Testis (tissue), 5 donors: ENCODE measurements at places on chromosomes 1 and 21.

- DNase-seq: no peak
Observed at GRCh38 chr1:229665912-229666558, 40.0 kb downstream of the URB2 start.

DNA sequence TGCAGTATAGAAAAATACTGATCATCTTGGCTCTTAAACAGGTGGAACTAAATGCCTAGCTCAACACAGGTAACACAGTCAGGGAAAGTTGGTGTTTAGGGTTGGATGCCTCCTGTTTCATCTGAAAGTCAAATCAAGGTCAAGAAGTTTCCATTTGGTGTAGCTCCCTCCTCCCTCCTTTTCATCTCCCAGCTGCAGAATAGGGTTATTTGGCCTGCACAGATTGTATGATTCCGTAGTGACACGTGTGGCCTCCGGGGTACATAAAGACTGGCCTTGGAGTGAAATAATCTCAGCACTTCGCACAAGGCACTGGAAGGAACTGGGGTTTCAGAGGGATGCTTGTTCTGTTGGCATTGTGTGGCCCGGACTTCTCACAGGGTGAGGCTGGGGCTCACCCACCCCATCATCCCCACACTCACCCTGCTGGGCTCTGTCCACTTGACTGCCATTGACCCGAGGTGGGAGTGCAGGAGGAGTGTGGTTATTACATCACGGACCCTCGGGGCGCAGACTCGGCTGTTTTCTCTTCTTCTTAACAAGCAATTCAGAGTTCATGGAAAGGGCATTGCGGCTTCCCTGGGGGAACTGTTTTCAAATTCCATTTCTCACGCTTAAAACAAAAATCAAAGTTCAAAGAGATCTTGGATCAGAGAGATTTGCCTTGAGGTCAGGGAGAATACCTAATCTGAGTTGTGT lies 18.4 kb downstream of the IGSF5 start:
- no peak for DNase-seq

DNA sequence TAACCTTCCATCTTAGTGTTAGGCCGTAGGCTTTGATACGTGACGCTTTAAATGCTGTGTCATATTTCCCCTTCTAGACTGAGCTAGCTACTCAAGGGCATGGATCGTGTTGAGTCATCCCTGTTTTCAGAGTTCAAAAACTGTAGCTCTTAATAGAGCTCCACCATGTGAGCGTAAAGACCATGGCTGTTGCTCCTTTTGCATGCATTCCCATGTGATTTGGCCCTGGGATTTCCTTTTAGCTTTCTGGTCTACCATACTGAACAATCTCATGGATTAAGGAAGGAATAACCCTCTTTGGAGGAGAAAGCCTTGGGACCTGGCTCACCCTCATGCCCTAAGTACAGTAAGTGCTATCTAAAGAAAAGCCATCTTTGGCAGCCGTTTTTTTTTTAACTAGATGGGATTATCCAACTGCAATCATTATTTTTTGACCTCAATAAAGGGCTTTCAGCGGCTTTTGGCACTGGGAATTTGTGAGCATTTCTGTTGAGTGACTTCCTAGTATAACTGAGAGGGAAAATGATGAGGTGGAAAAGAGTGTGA lies 76.6 kb downstream of the PLPP3 start:
- no peak for DNase-seq

- DNase-seq: no peak
Observed at GRCh38 chr1:243508303-243508713, 252.5 kb downstream of the SDCCAG8 start.

- DNase-seq: peak; percentile 95
Observed at GRCh38 chr1:2642560-2643413, 10.0 kb upstream of the MMEL1 start.

DNA sequence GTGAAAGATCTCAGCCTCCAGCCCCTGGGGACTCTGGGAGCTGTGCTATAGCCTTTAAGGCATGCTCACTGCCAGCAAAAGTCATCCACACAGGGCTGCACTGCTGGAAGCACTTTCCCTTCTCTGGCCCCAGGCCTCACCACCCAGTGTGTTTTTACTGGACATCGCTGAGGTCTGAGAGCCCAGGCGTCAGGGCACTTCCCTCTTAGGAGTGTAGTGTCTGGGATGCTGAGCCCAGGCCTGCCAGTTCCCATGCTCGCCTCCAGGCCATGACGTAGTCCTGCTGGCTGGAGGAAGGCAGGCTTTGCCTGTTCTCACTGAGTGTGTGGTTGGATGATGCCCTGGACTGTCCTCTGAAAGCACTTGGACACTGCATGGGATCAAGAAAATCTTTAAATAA lies 101.2 kb downstream of the GDAP2 start:
- peak; percentile 63 for DNase-seq

- no peak for DNase-seq
Observed at GRCh38 chr1:47849591-47850261, 147.5 kb downstream of the TRABD2B start.

DNA sequence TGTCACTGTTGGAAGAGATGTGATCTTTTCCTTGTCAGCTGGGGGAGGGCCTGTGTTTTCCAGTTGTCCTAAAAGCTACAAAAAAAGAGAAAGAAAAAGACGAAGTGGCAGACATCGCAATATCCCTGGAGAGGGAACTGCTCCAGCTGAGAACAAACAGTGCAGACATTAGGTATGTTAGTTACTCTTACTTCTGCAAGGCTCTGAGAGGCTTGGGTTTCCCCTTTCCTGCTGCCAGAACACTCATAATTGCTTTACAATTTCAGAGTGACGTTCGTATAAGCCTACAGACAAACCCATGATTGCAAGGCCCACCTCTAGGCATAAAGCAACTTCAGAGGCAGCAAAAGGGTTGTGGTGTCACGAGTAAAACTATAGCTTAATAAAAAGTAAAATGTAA lies 31.1 kb downstream of the CD160 start:
- no peak for DNase-seq

GRCh38 chr1:15312626-15313411 lies 65.8 kb downstream of the FHAD1 start:
- DNase-seq: no peak

DNA sequence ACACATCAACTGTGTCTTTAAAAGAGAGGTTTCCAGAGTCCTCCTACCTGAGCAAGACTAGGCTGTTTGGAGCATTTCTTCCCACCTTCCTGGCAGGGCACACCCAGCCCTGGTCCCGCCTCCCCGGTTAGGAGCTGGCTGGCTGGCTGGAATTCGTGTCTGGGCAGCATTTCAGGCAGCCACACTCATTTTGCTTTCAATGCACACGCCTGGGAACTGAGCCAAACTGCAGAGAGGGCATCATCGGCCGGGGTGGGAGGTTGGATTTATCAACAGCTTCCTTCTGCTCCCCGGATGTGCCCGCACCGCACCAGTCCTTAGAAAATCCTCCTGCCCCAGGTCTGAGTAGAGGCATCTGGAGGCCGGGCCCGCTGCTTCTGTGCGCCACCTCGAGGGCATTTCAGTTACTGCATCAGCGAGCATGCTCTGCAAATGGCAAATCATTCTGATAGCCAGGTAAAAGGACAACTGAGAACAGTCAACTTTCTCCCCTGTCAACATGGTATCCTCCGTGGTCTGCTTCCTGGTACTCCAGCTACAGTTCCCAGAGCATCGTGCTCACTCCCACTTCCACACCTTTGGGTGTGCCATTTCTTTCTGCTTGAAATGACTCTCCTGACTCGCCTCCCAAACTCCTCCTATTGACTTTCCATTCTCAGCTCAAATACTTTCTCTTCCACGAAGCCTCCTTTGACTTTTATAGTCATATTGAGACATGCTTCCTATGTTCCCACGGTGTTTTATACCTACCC lies 20.6 kb downstream of the TCEA3 start:
- peak; percentile 92 for DNase-seq

- no peak for DNase-seq
Observed at GRCh38 chr1:92447033-92447681, 39.6 kb downstream of the GFI1 start.

DNA sequence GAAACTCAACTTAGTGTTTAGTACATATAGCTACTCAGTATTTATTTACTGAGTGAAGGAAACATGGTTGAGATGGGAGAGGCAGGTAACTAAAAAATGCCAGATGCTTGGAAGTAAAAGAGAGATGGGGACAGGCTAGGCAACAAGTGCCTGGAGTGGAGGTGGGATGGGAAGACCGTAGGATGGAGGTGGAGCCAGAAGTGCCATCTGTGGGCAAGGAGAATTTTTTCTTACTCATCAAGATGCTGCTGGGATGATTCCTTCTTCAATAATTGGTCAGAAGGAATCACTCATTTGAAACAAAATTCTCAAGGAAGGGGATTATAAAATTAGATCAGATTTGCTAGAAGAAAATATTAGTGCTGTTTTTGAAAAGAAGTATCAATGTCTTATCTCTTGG lies 72.9 kb downstream of the IFI44 start:
- no peak for DNase-seq

DNA sequence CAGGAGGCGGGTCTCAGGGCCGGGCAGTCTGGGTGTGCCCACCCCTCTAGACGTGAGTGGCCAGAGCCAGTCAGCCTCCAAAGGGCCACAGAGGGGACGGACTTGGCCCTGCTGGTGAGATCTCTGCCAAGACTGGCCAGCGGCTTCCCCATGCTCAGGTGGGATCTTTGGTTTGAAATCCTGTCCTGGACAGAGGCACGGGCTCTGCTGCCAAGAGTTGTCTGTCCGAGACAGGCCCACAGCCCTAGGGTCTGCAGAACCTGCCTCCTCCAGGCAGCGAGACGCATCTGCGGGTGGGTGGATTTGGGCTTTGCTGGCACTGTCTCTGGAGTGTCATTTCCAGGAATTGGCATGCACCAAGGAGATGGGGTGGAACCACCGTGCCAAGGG lies 44.3 kb upstream of the CCDC27 start:
- no peak for DNase-seq

DNA sequence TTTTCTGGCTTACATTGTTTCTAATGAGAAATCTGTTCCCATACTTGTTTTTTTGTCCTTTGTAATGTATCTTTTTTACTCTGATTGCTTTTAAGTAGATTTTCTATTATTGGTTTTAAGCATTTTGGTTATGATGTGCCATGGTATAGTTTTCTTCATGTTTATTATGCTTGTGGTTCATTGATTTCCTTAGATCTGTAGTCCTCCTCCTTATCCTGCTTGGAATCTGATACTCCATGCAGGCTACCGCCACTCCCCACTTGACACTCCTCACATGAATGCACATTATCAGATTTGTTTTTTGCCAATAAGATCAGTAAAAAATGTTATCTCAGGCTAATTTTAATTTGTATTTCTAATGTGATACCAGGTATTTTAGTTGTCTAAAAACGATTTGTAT lies 20.8 kb downstream of the UROD start:
- no peak for DNase-seq

DNA sequence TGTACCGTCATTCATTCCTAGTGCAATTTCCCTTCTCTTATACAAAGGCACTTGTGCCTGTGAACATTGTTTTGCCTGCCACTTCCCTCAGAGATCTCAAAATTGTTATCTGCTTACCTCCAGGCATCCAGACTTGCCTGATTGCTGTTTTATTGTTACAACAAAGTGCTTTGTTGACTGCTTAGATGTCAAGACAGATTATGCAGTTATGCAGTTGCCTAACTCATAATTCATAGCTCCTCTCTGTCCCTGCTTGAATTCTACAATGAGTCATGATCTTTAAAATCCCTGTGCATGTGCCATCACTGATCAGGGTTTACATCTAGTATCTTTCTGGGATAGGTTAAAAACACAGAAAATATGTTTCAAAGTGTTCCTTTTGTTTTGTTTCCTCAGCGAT lies 24.5 kb downstream of the CXADR start:
- DNase-seq: no peak

DNA sequence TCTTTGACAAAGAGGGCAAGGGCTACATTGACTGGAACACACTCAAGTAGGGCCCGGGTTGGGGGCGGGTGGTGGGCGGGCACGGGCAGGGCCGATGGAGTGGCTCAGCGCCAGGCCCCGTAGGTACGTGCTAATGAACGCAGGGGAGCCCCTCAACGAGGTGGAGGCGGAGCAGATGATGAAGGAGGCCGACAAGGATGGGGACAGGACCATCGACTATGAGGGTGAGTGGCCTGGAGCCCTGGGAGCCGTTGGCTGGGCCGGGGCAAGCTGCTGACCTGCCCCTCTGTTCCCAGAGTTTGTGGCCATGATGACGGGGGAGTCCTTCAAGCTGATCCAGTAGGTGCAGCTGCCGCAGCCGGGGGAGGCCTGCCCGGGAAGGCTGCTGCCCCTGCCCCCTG lies 1.8 kb downstream of the CALML6 start:
- DNase-seq: no peak

DNA sequence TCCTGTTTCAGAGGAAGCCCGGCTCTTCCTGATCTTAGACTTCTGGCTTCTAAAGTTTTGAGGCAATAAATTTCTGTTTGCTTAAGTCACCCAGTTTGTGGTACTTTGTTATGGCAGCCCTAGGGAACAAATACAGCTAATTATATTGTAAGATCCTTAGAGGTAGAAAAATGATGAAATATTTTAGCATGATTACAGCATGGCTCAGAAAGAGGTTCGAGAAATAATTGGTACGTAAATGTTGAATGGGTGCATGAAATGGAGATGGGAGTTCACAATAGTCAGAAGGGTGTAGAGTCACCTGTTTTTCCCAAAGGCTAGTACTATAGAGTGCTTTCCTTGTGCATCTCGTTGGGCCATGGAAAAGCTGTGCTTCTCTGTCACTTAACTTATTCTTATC lies 123.5 kb downstream of the RUNX1 start:
- DNase-seq: no peak

GRCh38 chr1:86061551-86061990 lies 95.0 kb downstream of the COL24A1 start:
- DNase-seq: no peak

- no peak for DNase-seq
Observed at GRCh38 chr1:223326776-223327175, 37.2 kb downstream of the SUSD4 start.

GRCh38 chr1:226097866-226098625 lies 35.5 kb downstream of the H3-3A start:
- no peak for DNase-seq

- peak; percentile 28 for DNase-seq
Observed at GRCh38 chr1:53681977-53682685, 56.8 kb downstream of the GLIS1 start.

- DNase-seq: no peak
Observed at GRCh38 chr1:47399846-47400155, 16.3 kb upstream of the FOXE3 start.

DNA sequence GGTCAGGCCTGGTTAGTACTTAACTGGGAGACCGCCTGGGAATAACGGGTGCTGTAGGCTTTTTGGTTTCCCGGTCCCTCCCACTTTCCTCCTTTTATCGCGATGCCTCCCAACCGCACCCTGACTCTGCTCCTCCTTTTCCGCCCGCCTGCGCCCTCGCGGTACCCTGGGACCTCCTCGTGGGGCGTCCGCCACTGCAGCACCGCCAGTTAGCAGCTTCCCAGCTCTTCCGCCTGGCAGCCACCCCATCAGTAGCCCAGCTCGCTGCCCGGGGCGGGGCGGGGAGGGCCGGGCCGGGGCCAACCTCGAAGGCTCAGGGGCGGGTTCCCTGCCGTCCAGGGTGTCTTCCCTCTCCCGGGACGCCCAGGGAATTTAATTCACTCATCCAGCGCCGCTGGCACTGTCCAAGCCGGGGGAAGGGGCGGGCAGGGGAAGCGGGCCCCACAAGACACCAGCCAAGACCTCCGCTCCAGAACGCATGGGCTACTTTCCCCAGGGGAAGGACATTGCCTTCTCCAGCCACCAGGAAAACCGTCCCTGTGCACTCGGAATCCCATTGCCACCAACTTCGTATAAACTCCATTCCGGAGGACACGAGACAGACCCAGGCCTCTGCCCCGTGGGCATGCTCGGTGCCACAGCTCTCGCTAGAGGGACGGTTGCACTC lies 2.0 kb upstream of the ZNF678 start:
- no peak for DNase-seq
